ENCODE measurements at places on chromosomes 3 and 15.

DNA sequence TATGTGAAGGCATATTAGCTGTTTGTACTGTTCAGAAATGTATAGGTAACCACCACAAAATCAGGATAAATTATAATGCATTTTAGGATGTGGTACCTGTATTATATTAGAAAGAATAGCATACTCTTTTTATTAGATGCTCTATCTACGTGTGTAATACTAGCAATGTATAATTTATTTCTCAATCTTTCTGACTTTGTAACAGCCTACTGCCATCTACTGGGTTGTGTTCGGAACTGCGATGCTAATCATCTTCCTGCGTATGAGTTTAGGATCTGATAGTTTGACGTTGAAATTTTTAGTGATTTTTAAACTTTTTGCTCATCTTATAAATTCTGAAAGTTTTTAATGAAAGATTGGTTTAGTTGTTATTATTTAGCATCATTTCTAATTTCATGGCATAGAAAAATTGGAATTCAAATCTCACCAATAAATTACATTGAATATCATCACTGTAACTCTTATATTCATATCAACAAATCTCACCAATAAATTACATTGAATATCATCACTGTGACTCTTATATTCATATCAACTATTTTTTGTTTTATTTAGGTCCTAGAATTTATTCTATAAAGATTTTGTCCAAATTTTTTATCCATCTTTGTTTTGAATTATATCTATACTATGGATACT is 322.7 kb upstream of the ZNF717 start:
- no peak for DNase-seq

DNA sequence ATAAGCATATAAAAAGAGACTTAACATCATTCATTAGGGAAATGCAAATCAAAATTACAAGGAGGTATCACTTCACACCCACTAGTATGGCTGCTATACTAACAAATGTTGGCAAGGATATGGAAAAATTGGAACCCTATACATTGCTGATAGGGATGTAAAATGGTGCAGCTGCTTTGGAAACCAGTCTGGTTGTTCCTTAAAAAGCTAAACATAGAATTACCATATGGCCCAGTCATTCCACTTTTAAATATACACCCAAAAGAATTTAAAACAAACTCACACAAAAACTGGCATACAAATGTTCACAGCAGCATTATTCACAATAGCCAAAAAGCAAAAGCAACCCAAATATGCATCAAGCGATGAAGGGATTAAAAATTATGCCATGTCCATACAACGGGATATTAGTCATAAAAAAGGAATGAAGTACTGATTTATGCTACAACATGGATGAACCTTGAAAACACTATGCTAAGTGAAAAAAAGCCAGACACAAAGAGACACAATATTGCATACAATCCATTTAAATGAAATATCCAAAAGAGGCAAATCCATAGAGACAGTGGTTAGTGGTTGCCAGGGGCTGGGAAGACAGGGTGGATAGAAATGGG is 118.3 kb downstream of the OSBPL10 start:
- DNase-seq = no peak

GRCh38 chr15:81043281-81043934 is 42.7 kb downstream of the TLNRD1 start:
- DNase-seq = no peak

DNA sequence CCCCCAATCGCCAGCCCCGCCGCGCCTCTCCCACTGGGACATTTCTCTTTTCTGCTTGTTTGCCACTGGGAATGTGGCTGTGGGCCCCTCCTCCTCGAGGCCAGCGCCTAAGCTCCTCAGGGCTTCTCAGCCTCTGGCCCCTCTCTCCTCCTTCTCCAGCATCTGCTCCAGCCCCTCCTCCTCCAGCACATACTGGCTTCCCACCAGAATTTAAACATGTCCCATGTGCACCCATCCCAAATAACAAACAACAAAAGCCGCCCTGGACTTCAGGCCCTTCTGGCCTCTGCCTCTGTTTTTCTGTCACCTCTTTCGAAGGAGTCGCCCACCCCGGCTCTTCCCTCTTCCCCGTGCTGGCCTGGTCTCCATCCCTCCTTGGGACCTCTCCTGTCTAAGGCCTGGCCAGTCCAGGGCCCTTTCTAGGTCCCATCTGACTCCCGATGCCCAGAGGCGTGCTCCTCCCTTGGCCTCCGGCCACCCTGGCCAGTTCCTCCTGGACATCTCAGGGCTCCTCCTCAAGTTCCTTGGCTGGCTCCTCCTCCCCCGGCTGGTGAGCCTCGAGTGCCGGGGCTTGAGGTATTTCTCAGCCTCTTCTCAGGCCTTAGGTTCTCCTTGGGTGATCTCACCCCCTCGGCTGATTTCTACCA is 94.6 kb upstream of the SLC6A6 start:
- no peak for DNase-seq

GRCh38 chr15:63122002-63122875 is 578 bp downstream of the LACTB start:
- no peak for DNase-seq

DNA sequence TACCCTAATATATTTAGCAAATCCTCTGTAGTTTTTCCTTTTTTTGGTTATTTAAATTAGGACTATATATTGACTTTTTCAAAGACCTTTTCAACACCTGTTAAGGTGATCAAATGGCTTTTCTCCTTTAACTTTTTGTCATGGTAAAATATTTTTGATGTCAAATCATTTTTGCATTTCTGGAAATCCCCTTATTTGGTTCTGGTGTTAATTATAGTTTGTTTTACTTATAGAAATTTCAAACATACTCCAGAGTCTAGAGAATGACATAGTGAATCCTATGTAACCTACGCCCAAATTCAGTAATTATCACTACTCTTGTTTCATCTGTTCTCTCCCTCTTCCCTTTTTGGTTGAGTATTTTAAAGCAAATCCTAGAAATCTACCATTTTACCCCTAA is 121.3 kb upstream of the TBL1XR1 start:
- DNase-seq = no peak

- DNase-seq = no peak
These were observed 32.4 kb downstream of the EIF3J start for GRCh38 chr15:44569316-44569715.

DNA sequence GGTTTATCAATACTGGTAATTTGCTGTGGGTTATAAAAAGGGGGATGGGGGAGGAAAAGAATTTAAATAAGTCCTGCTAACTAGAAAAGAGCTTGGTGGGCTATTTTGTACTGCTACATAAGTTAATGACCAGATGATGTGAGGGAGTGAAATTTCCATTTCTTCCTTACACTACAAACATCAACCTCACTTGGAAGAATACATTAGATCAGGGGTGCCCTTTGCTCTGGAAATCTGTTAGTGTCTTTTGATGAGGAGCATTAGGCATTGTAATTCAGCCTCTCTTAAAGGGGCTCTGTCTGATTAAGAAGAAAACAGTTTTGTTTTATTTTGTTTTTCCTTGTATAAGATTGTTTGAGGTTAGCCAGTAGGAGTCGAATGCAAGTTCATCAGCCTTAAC is 576.4 kb upstream of the TBL1XR1 start:
- no peak for DNase-seq

GRCh38 chr15:67033571-67034044 is 31.8 kb upstream of the SMAD3 start:
- no peak for DNase-seq

DNA sequence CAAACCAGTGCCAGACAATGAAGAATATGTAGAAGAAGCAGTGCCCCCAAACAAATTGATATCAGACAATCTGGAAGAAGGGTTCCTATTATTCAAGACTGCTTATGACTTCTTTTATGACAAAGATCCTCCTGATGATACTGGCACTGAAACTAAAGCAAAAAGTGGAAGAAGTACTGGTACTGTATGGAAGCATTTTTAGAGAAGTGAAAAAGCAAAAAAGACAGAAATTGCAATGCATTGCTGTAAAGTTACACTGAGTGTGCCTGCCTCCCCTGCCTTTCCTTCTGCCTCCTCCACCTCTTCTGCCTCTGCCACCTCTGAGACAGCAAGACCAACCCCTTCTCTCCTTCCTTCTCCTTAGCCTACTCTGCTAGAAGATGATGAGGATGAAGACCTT is 167.6 kb downstream of the PLCL2 start:
- no peak for DNase-seq

DNA sequence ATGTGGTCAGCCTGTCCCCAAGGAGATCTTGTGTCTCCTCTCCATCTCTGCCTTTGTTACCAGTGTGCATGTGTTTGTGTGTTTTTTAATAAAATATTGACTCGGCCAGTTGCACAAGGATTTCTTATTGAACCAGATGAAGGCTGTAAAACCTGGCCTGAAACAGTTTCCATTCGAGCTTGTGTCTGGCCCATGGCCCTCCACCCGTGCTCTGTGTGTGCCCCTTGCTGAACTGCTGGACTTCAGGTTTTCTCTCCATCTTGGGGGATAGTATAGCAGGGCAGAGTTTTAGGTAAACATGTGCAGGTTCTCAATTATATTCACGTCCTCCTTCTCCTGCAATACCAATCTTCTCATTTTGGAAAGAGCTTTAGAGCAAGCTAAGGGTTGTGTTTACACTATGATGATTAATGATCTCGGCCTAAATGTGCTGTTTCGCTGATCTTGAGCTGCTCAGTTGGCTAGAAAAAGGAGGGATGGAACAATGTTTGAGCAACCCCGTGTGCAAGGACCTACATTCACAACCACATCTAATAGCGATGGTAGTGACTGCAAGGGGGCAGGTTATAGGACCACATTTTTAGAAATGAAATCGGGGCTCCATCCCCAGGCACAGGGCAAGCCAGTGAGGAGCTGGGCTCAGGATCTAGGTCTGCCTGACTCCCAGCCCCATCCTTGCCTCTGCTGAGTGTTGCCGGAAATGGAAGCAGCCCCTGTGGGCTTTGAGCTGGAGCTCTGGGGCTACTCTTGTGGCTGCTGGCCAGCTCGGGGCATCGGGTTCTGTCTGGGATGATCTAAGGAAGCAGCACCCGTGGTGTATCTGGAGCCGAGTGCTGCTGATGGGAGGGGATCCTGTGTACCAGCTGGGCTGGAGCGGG is 47.7 kb downstream of the CMTM6 start:
- no peak for DNase-seq

GRCh38 chr15:101063891-101064794 is 145.0 kb downstream of the LRRK1 start:
- no peak for DNase-seq

GRCh38 chr15:88719654-88720053 is 80.8 kb downstream of the ISG20 start:
- DNase-seq = no peak

DNA sequence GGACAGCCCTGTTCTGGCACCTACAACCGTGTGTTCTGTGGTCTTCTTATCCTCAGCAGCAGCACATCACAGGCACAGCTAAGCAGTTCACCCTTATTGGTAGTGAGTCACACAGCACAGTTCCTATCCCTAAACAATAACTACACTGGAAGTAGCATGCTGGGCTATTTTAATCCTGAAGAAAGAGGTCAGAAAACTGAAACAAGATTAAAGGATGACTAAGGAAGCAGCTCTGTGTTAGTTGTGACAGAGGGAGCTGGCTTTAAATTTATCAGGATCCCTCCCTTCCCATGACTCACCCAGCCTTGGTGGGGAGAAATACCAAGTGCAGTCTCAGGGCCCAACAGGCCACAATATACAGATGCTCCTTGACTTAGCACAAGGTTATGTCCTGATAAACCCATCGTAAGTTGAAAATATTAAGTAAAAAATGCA is 144.3 kb downstream of the ERC2 start:
- peak; percentile 82 for DNase-seq

DNA sequence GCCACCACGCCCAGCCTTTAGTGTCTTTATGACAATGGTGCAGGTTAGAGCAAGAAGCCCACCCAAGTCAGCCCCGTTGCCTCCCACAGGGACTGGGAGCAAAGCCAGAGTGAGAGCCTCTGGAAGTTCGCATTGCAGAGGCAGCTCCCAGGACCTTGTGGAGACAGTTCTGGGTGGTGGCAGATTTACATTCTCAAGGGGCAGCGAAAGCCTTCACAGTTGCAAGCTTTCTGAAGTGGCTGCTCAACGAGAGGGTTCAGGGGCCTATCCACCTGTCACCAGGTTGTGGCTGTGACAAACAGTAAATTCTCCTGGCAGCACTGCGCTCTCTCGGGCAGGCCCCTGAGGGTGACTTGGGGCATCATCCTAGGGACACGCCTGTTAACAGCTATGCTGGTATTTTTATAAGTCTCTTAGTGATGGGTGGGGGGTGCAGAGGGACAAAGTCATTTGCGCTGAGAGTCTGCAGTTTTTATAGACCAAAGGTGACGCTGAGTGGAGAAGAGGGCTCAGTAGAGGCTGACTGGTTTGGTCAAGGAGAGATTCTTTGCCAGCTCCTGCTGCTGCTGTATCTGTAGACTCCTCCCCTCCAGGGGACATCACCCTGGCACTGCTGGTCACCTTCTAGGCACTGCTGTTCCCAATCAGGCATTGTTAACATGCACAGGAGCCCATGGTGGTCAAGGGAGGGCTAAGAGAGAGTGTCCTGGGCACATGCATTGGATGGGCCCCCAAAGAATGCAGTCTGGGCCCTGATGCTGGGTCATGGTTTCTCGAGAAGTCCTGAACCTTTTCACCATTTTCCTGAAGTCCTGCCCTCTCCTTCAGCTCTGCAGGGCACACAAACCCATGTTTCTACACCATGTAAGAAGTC is 57.5 kb upstream of the KLF13 start:
- DNase-seq = no peak

GRCh38 chr3:32596909-32597369 is 26.3 kb upstream of the DYNC1LI1 start:
- no peak for DNase-seq

GRCh38 chr3:35724106-35724505 is 84.8 kb downstream of the ARPP21 start:
- no peak for DNase-seq

- DNase-seq = no peak
These were observed 70.4 kb upstream of the PCSK6 start for GRCh38 chr15:101559952-101560351.

DNA sequence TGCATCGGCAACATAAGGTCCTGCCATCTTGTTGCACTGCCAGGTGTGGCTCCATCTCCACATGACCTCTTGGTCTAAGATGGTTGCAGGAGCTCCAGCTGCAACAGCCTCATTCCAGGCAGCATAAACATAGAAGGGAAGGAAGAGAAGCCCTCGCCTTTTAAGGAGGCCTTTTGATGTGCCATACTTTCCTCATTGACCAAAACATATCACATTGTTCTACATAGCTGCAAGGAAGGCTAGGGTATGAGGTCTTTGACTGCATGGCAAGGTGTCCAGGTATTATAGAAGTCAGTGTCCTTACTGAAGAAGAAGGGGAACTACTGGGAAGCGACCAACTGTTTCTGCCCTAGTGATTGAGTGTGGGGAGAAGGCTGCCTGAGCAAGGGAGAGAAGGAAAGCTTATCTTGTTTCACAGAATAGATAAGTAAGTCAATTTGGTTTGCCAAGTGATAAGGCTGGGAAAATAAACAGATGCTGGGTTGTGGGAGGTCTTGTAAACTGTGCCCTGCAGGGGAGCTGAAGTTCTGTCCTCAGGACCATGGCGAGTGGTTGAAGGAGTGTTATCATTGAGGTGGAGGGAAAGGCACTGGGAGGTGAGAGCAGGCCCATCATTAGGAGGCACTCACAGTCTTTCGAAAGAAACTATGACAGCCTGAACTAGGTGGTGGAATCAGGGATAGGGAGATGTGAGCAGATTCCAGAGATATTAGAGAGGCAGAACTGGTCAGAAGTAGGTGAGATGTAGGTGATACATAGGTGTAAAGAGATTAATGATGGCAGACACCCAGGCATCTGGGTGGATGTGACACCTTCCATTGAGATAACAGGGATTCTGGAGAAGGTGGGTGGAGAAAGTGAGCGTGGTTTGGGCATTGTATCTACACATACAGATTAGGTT is 93.8 kb upstream of the IGF1R start:
- no peak for DNase-seq

GRCh38 chr3:157130467-157131251 is 29.3 kb downstream of the CCNL1 start:
- DNase-seq = no peak

GRCh38 chr3:166484470-166484869 is 647.2 kb upstream of the BCHE start:
- no peak for DNase-seq
